Activated CD4-positive, alpha-beta T cell treated with anti-CD3 and anti-CD28 coated beads, Interleukin-2, amount 50 U/mL, for 1 hour (primary cell): ENCODE measurements at places on chromosomes 13 and 19.

DNA sequence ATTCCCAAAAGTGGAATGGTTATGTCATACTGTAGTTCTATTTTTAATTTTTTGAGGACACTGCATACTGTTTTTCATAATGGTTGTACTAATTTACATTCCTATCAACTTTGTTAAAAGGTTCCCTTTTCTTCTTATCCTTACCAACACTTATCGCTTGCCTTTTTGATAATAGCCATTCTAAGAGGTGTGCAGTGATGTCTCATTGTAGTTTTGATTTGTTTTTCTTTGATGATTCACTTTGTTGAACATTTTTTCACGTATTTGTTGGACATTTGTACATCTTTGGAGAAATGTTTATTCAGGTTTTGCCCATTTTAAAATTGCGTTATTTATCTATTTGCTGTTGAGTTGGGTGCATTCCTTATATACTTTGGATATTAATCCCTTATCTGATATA is 188.8 kb upstream of the SPRY2 start:
- no peak for DNase-seq

GRCh38 chr13:46150134-46150693 is 31.8 kb downstream of the LCP1 start:
- DNase-seq = no peak

- no peak for DNase-seq
Measured at GRCh38 chr19:15934332-15935078, at the start of gene CYP4F11. CYP4F11 (minus strand) TSS chr19:15934529; CDS start chr19:15934408, 121 bp downstream.

DNA sequence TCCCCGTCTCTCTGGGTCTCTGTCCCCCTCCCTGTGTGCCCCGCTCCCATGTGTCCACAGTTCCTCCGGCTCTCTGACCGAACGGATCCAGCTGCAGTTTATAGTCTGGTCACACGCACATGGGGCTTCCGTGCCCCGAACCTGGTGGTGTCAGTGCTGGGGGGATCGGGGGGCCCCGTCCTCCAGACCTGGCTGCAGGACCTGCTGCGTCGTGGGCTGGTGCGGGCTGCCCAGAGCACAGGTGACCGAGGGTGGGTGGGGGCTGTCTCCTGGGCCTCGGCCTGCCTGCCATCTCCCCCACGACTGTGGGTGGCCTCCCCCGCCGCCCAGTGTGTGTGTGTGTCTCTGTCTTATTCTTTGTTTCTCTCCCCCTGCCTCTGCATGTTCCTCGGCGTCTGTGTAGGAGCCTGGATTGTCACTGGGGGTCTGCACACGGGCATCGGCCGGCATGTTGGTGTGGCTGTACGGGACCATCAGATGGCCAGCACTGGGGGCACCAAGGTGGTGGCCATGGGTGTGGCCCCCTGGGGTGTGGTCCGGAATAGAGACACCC is 10.3 kb downstream of the TRPM4 start:
- no peak for DNase-seq

DNA sequence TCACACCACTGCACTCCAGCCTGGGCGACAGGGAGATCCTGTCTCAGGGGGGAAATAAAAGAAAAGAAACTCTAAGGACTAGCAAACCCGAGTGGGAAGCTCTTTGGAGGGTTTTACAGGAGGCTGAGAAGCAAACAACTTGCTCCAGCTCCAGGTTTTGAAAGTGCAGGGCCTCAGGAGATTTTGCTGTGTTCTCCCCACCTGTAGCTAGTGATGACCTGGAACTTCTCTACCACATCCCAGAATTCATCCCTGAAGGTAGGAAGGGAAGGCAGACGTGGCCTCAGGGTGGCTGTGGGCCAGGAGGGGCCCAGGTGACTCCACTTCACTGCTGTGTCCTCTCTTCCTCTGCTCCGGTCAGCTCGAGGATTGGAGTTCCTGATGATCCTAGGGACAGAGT is 16.3 kb upstream of the PSMD8 start:
- no peak for DNase-seq

DNA sequence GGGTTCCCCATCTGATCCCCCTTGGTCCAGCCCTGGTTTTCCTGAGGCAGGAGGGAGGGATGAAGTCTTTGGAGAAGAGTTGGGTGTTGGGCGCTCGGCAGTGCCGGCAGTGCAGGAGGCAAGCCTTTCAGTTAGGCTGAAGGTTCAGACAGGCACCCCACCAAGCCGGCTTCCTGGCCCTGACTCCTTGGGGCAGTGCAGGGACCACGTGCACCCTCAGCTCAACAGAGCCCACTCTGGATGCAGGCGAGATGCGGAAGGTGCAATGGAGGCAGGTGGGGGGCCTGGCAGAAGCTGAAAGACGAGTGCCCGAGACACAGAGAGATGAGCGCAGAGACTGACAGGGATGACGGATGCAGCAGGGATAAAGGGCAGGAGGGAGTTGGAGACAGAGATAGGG is 11.1 kb downstream of the MAMSTR start:
- DNase-seq = no peak

DNA sequence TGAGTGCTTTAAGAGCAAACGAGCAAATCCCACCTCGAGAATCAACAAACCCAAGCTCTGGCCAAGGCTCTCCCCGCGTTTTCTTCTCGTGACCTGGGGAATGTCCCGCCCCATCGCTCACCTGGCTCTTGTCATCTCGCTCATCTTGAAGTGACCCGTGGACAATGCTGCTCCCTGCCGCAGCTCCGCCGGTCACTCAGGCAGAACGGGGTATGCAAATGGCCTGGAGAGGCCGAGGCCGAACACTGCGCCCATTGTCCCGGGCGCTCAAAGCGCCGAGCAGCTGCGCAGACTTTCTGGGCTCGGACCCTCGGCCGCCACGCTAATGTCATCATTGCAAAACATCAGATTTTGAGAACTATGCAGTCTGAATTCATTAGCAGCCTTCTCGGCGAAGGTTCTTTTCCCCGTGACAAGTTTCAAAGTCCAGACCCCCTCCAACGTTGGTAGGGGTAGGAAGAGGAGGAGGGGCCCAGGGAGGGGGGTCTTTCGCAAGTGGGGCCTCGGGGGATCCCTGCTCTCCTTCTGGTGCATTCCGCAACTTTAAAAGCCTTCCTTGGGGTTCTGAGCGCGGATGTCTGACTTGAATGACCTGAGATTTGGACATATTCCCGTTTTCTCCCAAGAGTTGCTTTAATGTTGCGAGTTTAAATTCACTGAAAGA is 39.7 kb downstream of the SOX1 start:
- no peak for DNase-seq

GRCh38 chr19:46975925-46976782 is 43.5 kb upstream of the NPAS1 start:
- no peak for DNase-seq

- DNase-seq = no peak
Measured at GRCh38 chr19:6522712-6523111, 8.1 kb upstream of the TNFSF9 start.

GRCh38 chr19:30857388-30857787 is 485.2 kb downstream of the ZNF536 start:
- DNase-seq = no peak

GRCh38 chr13:105343134-105343806 is 1192.2 kb downstream of the EFNB2 start:
- DNase-seq = no peak

DNA sequence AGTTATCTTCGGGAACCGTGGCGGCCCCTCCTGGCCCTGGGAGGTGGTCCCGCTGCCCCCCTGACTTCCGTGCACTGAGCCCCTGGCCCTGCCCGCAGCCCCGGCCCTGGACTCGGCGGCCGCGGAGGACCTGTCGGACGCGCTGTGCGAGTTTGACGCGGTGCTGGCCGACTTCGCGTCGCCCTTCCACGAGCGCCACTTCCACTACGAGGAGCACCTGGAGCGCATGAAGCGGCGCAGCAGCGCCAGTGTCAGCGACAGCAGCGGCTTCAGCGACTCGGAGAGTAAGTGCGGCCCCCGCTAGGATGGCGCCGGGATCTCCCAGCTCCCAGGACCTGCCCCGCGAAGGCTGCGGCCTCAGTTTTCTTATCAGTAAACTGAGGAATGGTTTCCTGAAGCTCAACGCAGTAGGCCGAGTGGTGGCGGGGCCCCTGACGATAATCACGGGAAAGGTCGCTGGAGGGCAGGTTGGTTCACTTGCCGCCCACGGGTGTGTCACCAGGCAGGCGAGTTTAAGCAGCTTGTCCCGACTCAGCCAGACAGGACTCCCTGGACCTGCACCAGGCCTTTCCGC is 924 bp downstream of the RGCC start:
- peak; percentile 34 for DNase-seq

DNA sequence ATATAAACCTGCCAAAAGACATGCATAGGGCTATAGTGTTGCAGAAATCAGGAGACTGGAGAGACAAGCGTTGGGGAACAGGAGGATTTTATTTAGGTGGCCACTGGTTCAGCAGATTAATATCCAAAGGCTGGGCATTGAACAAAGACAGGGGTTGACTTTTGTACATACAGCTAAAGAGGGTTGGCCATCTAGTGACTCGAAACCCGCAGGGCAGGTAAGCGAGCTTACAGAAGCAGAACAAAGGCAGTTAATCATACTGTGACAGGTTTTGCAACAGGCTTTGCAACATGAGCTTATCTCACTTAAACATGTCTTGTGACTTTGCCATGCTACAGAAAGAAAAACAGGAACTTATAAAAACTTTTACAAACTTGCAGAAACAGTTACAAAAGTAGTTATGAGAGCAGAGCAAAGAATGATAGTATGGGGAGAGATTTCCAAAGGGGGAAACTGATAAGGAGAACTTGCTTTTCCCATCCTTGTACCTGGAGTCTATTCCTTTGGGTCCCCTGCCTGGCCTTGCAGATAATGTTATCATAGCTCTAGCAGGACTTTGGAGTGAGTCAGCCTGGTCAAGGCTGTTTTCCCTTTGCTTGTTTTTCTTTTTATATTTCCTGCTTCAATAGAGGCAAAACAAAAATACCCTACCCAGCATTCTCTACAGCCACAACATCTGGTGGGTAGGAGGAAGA is 234.2 kb downstream of the PCDH17 start:
- no peak for DNase-seq

GRCh38 chr13:42553098-42554046 is 20.6 kb upstream of the TNFSF11 start:
- no peak for DNase-seq

DNA sequence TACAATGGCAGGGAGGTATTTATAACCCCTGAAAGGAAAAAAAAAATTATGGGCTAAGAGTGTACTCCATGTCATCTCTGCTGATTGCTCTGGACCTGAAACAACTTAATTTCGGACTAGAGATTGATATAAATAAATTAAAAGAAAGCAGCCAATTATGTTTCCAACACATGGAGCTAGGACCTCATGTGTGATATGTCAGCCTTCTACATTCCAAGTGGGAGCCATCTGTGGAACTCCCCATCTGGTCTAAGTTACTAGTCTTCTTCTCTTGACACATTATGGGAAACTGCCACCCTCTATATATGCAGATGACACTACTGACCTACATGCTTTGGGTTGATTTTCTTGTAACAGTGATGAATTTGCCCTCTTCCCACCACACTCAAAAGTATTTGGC is 86.1 kb downstream of the FLT1 start:
- DNase-seq = no peak

- no peak for DNase-seq
Measured at GRCh38 chr13:38429916-38430315, 80.3 kb downstream of the UFM1 start.

DNA sequence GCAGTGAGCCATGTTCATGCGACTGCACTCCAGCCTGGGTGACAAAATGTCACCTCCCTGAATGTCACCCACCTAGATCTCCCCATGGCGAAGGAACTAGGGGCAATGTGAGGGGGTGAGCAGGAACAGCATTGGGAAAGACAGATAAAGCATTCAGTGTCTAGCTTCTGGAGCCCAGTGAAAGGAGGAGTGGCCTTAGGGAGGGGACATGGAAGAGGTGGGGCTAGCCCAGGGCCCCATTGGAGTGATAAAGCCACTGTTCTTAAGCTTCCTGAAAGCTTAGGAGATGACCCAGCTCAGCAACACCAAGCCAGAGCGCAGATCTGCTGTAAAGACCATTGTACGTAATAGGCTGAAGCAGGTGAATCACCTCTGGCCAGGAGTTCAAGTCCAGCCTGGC is 13.0 kb upstream of the KCNN1 start:
- no peak for DNase-seq

GRCh38 chr13:28268800-28269223 is 130.5 kb downstream of the PAN3 start:
- DNase-seq = no peak

GRCh38 chr13:39835253-39835652 is 179.8 kb downstream of the COG6 start:
- DNase-seq = no peak

- no peak for DNase-seq
Measured at GRCh38 chr19:11699931-11700794, 38.6 kb downstream of the ZNF823 start.

DNA sequence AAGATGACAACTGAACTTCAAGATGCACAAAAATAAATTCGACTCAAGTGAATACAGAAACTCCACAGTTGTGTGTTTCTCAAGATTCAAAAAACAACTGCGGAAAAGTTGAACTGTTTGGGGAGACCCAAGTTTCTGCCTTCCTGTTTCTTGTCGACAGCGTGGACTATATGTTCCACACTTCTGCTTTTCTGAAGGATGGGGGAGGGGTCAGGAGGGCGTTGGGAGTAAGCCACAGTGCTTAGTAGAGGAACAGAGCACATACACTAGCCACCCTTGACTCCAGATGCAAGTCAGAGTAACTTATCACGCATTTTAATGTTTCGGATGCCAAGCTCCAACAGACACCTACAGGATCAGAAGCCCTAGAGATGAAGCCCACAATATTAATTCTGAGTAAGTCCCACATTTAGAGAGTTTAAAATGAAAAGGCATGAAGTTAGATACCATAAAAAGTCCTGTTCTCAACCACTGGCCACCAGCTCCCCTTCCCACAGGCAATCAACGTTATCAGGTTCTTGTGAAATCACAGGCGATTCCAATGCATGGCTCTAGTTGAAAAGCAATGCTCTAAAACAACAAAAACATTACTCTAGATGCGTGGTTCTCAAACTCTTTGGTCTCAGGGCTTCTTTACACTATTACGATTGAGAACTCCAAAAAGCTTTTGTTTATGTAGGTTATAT is 4.2 kb downstream of the TUBGCP3 start:
- DNase-seq = no peak

DNA sequence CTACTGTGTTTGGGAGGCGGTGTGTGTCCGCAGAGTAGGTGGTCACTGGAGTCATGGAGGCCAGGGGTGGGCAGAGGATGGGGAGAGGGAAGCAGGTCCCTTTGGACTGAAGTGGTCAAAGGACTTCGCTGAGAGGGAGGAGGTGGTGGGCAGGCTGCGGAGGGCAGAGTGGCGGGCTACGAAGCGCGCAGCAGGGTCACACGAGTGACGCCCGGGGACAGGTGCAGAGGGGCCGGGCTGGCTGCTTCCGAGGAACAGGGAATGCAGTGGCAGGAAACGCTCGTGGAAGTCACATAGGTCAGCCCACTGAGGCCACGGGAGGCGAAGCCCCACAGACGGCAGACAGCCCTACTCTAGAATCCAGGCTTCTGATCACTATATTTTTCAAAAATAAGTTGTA is 111.5 kb downstream of the URI1 start:
- DNase-seq = no peak

- DNase-seq = peak; percentile 64
Measured at GRCh38 chr19:19361075-19361594, 40.5 kb downstream of the MAU2 start.

GRCh38 chr19:5881543-5882299 is 11.4 kb upstream of the FUT5 start:
- no peak for DNase-seq
